H1 (cell line): ENCODE measurements at places on chromosomes 16 and 17.

DNA sequence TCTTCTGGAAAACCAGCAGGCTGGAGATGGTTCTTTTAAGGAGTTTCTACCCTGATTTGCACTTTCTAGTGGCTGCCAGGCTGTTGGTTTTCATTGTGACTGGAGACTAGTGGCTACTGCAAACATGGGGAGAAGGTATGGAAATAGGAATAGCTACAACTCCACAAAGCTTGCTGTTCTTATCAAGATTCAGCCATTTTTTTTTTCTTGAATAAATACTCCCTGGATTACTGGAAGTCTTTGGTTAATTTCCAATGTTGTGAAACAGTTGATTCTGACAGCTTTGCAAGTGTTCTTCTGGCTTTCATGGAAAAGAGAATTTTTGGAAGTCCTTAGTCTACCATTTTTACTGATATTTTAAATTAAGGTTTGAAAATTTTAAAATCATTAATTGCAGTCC is 277.7 kb downstream of the HS3ST3A1 start:
- H3K4me3 ChIP-seq, result no peak overlapping the region
- H3K27me3 ChIP-seq, result no peaks in the 10 kb centered on the region
- no peaks in the 10 kb centered on the region for H3K36me3 ChIP-seq
- H3K27ac ChIP-seq, result no peak overlapping the region
- DNase-seq, result no peak
- H3K4me1 ChIP-seq, result no peaks in the 10 kb centered on the region

GRCh38 chr16:67407176-67407787 is 9.0 kb downstream of the ZDHHC1 start:
- DNase-seq, result no peak
- H3K27me3 ChIP-seq, result no peaks in the 10 kb centered on the region
- no peak overlapping the region for H3K4me3 ChIP-seq

- H3K36me3 ChIP-seq, result no peaks in the 10 kb centered on the region
- peaks cover 13% of the 10 kb centered on the region; the same call in 1 of the 2 replicates for H3K27me3 ChIP-seq
- H3K4me1 ChIP-seq, result no peaks in the 10 kb centered on the region
- peak overlapping the region; percentile 49 for H3K4me3 ChIP-seq
- DNase-seq, result no peak
These were observed 667 bp downstream of the EFCAB13 start for GRCh38 chr17:47324224-47325020.

DNA sequence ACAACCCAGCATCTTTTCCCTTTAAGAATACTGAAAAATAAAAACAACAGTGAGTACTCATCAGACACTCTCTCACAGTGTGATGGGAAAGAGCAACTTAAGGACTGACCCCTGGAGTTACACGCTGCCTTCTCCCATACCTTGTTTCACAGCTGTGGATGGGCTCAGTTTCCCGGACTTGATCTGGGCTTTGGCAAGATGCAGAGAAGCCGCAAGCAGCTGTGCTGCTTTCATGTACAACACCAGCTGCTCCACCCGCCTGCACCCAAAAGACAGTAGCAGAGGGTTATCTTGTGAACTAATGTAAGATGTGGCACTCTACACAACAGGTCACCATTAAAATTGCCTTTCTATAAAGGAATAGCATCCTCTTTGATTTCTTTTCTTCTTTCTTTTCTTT is 32.7 kb upstream of the ALDH3A1 start:
- peak; percentile 29 for DNase-seq
- H3K36me3 ChIP-seq, result no peaks in the 10 kb centered on the region
- no peaks in the 10 kb centered on the region for H3K27me3 ChIP-seq
- H3K4me1 ChIP-seq, result no peaks in the 10 kb centered on the region
- H3K27ac ChIP-seq, result no peak overlapping the region
- no peak overlapping the region for H3K4me3 ChIP-seq

DNA sequence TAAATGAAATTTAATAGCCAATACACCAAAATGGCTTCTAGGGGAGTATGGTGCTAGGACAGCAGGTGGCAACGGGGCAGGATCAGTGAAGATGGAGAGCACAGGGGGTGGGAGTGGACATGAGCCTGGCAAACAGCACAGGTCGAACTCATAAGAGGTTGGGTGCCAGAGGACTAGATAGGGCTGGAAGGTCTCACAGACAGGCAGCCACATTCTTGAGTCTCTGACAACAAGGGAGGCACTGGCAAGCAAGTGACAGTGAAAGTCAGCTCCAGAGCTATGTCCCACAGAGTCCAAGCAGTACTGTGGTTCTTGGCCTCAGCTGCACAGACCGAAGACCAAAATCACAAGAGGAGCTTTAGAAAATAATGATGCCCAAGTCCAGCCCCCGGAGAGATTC is 61.2 kb downstream of the USP31 start:
- no peaks in the 10 kb centered on the region; the same call in 1 of the 2 replicates for H3K36me3 ChIP-seq
- H3K4me3 ChIP-seq, result no peak overlapping the region
- DNase-seq, result no peak
- no peaks in the 10 kb centered on the region for H3K4me1 ChIP-seq
- H3K27ac ChIP-seq, result no peak overlapping the region

DNA sequence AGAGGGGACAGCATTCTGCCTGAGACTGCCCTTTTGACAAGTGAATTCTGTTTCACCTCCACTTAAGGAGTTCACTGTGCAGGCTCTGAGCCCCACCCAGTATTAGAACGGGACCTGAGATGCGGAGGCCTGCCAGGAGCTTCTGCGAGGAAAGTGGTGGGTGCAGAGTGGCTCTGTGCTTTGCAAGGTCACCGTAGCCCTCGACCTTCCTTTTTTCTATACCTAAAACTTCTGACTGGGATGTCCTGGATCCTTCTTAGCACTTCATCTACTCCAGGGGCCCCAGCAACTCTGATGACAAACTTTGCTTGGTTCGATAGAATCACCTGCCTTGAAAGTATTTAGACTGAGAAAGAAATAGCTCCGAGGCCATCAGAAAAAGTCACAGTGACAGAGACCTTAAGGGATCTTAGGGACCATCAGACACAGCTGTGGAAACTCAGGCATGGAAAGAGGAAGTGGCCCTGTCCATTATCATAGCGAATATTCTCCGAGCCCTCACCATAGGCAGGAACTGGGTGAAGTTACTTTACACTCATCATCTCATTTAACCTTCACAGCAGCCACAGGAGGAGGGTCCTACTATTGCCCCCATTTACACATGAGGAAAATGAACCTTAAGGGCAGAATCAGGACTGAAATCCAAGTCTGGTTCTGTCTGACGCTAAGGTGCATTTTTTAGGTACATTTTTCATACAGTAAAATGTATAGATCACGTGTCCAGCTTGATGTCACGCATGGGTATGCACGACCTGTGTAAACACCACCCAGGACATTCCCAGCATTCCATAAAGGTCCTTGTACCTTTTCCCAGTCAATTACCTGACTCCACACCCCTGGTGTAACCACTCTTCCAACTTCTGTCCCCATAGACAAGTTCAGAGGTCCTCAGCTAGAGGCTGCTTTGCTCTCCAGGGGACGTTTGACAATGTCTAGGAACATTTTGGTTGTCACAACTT is 676 bp upstream of the KRT13 start:
- peaks cover 3% of the 10 kb centered on the region for H3K4me1 ChIP-seq
- no peak overlapping the region for H3K4me3 ChIP-seq
- H3K27me3 ChIP-seq, result no peaks in the 10 kb centered on the region
- H3K27ac ChIP-seq, result no peak overlapping the region
- DNase-seq, result no peak
- H3K36me3 ChIP-seq, result no peaks in the 10 kb centered on the region

DNA sequence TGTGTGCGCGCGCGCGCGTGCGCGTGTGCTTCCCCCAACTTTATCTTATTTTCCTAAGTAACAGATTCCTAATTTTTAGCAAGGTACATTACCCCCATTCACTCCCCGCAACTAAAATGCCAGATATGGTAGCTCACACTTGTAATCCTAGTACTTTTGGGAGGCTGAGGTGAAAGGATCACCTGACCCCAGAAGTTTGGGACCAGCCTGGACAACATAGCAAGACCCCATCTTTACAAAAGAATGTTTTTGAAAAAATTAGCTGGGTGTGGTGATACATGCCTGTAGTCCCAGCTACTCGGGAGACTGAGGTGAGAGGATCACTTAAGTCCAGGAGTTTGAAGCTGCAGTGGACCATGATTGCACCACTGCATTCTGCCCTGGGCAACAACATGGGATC is 5.1 kb downstream of the BRD7 start:
- no peaks in the 10 kb centered on the region for H3K27me3 ChIP-seq
- H3K27ac ChIP-seq, result no peak overlapping the region
- H3K4me1 ChIP-seq, result no peaks in the 10 kb centered on the region; the same call in 1 of the 2 replicates
- no peak overlapping the region for H3K4me3 ChIP-seq
- peaks cover 50% of the 10 kb centered on the region for H3K36me3 ChIP-seq

DNA sequence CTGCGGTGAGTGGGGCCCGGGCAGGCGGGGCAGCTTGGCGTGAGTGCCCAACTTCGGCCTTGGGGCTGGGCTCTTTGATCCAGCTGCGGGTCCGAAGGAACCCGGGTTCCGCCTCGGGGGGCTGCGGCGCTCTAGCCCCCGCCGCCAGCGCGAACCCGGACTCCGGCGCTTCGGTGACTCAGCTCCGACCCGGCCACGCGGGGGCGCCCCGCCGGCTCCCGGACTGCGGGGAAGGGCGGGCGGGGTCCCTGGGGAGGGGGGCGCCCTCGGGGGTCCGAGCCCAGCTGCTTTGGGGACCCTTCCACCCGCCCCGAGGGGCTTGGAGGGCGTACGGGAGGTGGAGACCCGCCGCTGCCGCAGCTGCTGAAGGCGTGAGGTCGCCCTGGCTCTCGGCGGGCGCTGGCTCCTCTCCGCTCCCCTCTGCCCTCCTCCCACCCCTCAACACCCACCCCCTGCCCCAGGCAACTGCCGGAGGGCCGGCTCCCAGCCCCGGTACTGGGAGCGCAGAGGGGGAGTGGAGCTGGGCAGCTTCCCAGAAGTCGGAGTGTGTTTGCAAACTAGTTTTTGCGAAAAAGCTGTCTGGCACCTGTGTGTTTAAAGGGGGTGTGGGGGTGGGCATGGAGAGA is 516 bp downstream of the CPNE2 start:
- H3K36me3 ChIP-seq, result no peaks in the 10 kb centered on the region
- no peak overlapping the region for H3K27ac ChIP-seq
- DNase-seq, result peak; percentile 81
- peak overlapping the region; percentile 62 for H3K4me3 ChIP-seq
- peaks cover 3% of the 10 kb centered on the region; the same call in 1 of the 2 replicates for H3K4me1 ChIP-seq

- H3K27me3 ChIP-seq, result peaks cover 2% of the 10 kb centered on the region; the same call in 1 of the 2 replicates
- H3K4me3 ChIP-seq, result no peak overlapping the region
- no peak for DNase-seq
- H3K4me1 ChIP-seq, result peaks cover 4% of the 10 kb centered on the region
- H3K27ac ChIP-seq, result no peak overlapping the region
- no peaks in the 10 kb centered on the region for H3K36me3 ChIP-seq
These were observed 271.5 kb downstream of the SOX9 start for GRCh38 chr17:72392056-72393010.

DNA sequence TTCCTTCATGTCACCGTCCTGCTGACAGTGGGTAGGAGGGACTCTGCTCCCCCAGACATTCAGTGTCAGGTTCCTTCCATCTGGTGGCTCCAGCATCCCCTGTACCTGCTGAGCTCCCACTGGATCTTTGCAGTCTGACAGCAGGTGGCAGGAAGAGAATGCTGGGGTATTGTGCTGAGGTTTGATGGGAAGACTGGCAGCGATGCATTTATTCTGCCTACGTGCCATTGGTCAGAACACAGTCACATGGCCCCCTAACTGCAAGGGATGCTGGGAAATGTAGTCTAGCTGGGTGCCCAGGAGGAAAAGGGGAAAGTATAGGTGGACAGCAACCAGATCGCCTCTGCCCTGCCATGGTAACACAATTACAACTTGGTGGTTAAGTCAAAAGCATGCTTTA is 44.4 kb downstream of the IRX3 start:
- H3K36me3 ChIP-seq, result no peaks in the 10 kb centered on the region
- DNase-seq, result peak; percentile 7
- no peaks in the 10 kb centered on the region for H3K4me1 ChIP-seq
- H3K27ac ChIP-seq, result no peak overlapping the region

DNA sequence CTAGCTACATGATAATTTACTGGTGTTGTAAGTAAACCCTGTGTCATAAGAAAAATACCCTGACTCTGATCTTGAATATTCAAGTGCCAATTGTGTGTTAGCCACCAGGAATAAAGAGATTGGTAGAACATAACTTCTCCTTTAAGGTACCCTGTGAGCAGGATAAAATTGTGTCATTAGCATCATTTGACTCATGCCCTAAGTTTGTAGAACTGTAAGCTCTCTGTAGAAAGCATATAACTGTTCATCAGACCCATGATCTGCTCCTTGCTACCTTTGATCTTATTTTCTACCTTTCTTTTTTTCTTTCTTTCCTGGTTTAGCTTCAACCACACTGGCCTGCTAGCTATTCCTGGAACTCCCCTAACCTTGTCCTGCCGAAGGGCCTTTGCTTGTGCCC is 35.8 kb downstream of the PTRH2 start:
- no peak overlapping the region for H3K27ac ChIP-seq
- DNase-seq, result no peak
- peaks cover 90% of the 10 kb centered on the region for H3K36me3 ChIP-seq
- no peaks in the 10 kb centered on the region for H3K4me1 ChIP-seq

DNA sequence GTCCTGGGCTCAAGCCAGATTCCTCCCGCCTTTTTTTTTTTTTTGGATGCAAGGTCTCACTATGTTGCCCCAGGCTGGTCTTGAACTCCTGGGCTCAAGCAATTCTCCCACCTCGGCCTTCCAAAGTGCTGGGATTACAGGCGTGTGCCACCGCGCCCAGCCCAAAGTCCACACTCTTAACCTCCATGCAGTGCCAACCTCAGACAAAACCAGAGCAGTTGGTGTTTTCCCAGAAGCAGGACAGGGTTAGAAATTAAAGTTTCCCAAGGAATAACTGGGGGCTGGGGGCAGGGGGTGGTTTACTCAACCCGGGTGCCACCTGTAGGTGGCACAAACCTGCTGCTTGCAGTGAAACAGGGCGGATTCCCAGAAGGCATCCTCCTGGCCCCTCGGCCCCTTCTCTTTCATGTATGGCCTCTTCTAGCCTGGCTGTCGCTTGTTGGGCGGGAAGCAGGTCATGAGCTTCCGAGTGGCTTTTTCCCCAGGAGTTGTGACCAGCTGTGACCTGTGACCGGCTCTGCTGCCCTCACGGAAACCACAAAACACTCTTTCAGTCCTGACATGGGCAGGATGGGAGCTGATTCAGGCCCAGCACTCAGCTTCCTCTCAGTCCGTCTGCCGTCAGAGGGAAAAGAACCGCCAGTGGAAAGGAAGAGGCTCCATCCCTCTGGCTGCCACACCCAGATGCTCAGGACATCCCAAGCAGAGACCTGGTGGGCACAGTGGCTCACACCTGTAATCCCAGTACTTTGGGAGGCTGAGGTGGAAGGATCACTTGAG is 25.6 kb upstream of the USP7 start:
- no peaks in the 10 kb centered on the region for H3K27me3 ChIP-seq
- no peak for DNase-seq
- H3K4me1 ChIP-seq, result no peaks in the 10 kb centered on the region
- no peak overlapping the region for H3K27ac ChIP-seq
- no peaks in the 10 kb centered on the region for H3K36me3 ChIP-seq
- no peak overlapping the region for H3K4me3 ChIP-seq
